Stimulated activated CD4-positive, alpha-beta T cell treated with anti-CD3 and anti-CD28 coated beads, Interleukin-1b, Interleukin-23, amount 100 ng/mL, for 24 hours (primary cell): ENCODE measurements at places on chromosomes 5 and 9.

GRCh38 chr9:131969469-131969989, 110.1 kb downstream of the MED27 start:
- DNase-seq, result no peak

DNA sequence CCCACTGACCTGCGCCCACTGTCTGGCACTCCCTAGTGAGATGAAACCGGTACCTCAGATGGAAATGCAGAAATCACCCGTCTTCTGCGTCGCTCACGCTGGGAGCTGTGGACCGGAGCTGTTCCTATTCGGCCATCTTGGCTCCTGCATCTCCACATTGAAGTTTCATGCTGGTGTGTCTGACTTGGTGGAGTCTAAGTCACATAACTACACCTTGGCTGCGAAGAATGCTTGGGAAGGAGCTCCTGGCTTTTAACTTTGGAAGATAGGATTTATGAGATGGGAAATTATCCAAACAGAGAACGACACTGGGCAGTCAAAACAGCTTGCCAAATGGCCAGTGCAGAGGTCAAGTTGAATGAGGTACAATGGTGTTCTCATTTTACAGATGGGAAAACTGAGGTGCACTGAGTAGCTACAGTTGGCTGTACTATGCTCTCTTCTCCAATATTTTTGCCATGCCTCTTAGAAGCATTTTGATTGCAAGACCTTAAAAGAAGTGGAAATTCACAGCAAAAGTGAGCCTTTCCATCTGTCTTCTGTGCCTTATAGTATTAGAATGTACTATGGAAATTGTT, 36.7 kb downstream of the CCDC192 start:
- no peak for DNase-seq

- no peak for DNase-seq
These were observed 45.8 kb downstream of the RAB3C start for GRCh38 chr5:58628626-58629025.

GRCh38 chr9:19232823-19233194, 2.3 kb downstream of the DENND4C start:
- DNase-seq, result no peak

DNA sequence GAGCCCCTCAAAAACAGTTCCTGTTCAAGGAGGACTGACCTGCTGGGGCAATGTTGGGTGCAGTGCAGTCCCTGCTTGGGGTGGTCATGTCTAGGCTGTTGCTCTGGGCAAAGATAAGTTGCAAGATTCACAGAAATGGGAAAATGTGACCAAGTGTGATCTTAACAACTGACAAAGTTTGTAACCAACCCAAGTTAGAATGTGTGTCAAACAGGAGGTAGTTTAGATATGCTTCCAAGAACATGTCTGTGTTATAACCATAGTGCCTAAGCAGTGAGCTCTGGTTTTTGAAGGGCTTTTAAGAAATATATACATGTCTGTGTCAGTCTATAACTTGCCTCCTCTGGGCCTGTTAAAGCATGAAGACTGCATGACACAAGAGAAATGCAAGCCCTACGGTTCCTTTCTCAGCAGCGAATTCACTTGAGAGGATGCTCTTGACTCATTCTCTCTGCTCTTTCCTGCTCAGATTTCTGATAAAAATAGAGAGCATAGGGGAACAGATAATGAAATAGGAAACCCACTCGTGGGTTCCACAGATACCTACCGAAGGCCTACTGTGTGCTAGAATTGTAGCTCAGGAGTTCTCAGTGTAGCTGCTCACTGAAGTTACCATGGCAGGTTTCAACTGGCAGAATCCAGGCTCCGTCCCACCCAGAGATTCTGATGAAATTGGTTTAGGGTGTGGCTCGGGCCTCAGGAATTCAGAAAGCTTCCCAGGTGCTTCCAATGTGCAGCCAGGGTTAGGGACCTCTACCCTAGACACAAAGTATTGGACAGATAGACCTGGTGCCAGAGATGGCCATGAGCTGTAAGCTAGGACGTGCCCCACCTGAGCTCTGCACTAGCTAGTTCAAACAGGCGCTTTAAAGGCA, 52.4 kb downstream of the ARHGEF37 start:
- no peak for DNase-seq

DNA sequence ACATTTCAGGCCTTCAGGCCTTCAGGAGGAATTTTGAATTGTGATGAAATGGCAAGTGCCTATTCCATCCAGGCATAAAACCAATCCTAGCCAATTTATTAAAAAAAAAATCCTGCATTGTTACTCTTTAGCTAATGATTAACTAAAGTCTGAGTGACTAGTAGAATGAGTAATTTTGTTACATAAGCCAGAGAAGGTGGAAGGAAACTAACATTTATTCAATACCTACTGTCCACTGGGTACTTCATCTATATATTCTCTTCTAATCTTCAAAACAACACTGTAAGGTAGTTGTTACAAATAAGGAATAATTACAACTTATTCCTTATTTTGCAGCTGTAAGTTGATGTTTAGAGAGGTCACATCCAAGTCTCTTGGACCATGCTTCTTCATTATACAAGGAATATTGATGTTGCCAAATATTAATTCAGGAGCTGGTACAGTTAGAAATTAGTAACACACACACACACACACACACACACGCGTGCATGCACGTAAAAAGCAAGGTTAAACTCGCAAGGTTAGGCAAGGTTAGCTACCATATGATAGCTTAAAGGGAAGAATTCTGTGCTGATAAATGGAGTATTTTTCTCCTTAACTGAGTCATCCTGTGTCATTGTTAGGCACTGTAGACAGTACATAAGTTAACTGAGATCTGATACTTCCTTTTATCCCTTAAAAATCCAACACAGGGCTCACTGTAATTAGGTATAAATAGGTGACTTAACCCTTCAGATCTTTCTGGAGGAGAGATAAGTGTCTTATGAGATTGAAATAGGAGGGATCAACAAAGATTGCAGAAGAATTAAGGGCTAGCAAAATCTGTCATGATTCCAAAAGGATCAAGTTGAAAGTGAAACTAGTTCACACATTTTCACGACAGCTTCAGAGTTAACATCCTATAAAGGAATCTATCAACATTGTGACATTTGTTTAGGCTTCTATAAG, 596.9 kb downstream of the PDE4D start:
- no peak for DNase-seq

DNA sequence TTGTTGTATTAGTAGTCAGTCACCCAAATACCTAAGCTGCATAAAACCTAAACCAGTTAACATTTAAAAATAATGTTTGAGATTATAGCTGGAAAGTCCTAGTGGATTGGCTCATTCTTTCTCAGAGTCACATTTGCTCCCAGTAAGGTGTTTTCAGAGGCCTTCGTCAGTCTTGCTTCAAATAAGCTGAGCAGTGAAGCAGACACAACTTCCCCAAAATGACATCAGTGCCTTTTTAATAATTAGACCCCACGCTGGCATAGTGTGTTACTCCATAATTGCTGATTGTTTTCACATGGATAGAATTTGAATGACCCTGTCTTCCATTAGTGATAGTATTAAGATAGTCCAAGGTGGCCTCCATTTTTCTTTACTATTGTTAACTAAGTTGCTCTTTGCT, 245.8 kb downstream of the PJA2 start:
- no peak for DNase-seq

DNA sequence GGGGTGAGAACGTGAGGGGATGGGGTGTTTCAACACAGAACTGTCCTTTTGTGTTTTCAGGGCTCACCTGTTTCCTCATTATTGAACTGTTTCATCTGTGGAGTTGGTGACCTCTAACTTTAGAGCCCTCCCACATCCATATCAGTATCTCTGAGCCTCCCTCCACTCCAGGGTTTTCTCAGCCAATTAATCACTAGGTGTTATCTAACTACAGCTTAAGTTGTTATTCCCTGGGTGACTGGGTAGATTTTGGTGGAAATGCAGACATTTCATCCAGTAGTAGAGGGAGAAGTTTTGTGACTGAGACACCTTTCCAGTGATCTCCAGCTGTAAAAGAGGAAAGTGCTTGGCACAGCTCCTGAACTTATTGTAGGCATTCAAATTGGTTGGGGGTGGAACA, 23.7 kb downstream of the PPP3R2 start:
- no peak for DNase-seq
